Glomerular endothelial cell (primary cell): ENCODE measurements at places on chromosomes 11 and 22. TPM values are rescaled to one million over a fixed set of nuclear protein-coding genes. Genes with fewer than 3 reads are reported as not detected.

Gene ZP1
- total RNA-seq, result not detected in 2 replicates

Gene OR4C45
- not detected in 2 replicates for total RNA-seq

Gene AGBL2
- not detected in 2 replicates for total RNA-seq

Gene KCNJ1
- 0.05 TPM in 1 of 2 replicates, not detected in the other for total RNA-seq

Gene SIRT3
- 10.4 and 15.3 TPM in 2 replicates for total RNA-seq

Gene CBLIF
- total RNA-seq, result not detected in 2 replicates

Gene CYB5R2
- total RNA-seq, result 2.4 and 3.2 TPM in 2 replicates

Gene DHCR7
- total RNA-seq, result 58.3 and 60.1 TPM in 2 replicates

Gene CAVIN3
- total RNA-seq, result 365 and 424 TPM in 2 replicates

Gene STK33
- total RNA-seq, result 4.1 and 6.4 TPM in 2 replicates
